ENCODE measurements at places on chromosomes 3 and 15.

DNA sequence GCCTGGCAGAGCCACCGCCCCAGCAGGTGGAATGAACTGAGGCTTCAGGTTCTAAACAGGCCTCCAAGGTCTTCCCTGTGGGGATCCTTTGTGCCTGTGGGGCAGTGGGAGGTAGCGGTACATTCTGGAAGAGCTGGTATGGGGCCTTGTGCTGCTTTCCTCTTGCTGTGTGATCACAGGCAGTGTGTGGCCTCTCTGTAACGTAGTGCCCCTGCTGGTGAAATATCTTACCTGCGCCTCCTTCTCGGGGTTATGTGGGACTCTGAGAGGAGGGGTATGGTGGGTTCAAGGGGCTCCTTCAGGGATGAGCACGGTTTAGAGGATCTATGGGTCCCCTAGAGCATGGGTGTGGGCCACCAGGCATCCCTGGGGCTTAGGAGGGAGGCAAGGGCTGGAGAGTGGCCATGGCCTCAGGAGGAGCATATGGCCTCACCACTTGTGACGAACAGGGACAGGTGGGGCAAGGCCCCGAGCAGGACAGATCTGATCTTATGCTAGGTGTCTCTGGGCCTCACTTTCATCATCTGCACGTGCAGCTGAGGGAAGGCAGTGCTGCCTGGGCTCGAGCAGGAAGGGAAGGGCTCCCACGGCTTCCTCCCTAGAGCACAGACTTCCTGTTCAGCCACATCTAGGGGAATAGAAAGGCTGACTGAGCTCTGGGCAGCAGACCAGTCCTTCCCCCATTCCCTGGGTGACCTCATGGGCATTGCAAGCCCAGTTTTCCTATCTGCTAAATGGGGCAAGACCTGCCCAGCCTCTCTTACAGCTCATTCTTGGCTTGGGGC, 1.9 kb upstream of the ALS2CL start:
- peak; percentile 91 for DNase-seq

- DNase-seq: no peak
Measured at GRCh38 chr3:37680401-37680800, 181.3 kb upstream of the CTDSPL start.

DNA sequence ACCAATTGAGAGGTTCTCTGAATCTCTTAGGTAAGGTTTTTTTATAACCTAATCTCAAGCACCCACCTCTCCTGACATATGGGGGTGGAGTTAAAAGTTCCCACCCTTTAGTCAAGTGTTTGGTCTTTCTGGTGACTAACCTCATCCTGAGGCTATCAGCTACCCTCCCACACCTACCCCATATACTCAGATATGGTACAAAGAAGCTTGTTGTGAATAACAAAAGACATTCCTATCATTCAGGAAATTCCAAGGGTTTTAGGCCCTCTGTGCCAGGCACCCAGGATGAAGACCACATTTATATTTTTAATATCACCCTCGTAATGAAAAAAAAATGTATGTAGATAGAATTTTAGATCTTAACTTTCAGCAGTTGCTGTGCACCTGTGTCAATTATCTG, 9.0 kb downstream of the CHMP2B start:
- DNase-seq: no peak

GRCh38 chr15:101004500-101004899, 85.3 kb downstream of the LRRK1 start:
- DNase-seq: no peak

DNA sequence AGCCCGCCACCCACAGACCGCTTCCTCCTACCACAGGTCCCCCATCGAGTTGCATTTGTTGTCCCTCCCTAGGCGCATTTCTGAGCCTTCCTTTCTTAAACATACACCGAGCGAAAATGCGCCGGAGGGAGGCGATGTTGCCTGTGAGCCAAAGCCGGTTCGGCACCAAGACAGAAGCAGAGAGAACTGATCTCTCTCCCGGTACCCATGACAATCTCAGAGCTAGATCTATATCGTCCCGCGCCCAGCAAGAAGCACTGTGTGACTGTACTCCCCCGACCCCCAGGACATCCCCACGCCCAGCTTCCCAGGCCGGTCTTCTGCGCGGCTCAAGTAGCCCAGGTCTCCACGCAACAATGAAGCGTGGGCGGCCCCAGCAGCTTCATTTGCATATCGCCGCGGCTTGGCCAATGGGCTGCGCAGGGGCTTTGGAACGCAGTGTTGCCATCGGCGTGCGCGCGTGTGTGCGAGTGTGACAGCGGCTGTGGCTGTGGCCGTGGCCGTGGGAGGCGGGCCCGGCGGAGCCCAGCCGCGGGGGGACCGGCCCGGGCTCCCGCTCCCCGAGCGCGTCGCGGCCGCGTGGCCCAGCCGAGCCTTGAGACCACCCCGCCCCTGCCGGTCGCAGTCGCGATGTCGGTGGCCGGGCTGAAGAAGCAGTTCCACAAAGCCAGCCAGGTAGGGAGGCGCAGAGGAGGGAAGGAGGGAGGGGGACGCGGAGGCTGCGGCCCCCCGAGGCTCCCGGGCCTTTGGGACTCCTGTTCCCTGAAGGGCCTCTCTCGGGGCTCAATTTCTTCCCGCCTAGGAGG, at the start of gene SH3GL3:
TSS of gene SH3GL3 (plus strand) at position 438 of the 806 bp plus-strand sequence. CDS start at position 631, 193 bp downstream.
- DNase-seq: peak; percentile 57

GRCh38 chr3:156551746-156552145, 3.2 kb downstream of the SSR3 start:
- no peak for DNase-seq

DNA sequence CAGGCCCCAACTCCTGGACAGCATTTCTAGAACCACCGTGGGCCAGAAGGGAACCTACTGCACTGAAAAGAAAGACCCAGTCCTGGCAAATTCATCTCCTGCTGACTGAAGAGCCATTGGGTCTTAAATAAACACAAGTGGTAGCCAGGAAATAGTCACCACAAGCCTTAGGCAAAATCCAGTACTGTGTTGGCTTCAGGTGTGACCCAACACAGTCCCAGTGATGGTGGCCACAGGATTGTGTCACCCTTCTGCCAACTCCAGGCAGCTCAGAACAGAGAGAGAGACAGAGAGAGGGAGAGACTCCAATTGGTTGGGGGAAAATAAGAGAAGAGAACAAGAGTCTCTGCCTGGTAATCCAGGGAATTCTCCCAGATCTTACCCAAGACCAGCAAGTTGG, 23.1 kb downstream of the NEDD4 start:
- no peak for DNase-seq
